ENCODE measurements at places on chromosomes 2 and 18. TPM values are rescaled to one million over a fixed set of nuclear protein-coding genes. Genes with fewer than 3 reads are reported as not detected.

GALR1 gene
- total RNA-seq, result not detected

GKN1 gene
- total RNA-seq, result not detected

DNA sequence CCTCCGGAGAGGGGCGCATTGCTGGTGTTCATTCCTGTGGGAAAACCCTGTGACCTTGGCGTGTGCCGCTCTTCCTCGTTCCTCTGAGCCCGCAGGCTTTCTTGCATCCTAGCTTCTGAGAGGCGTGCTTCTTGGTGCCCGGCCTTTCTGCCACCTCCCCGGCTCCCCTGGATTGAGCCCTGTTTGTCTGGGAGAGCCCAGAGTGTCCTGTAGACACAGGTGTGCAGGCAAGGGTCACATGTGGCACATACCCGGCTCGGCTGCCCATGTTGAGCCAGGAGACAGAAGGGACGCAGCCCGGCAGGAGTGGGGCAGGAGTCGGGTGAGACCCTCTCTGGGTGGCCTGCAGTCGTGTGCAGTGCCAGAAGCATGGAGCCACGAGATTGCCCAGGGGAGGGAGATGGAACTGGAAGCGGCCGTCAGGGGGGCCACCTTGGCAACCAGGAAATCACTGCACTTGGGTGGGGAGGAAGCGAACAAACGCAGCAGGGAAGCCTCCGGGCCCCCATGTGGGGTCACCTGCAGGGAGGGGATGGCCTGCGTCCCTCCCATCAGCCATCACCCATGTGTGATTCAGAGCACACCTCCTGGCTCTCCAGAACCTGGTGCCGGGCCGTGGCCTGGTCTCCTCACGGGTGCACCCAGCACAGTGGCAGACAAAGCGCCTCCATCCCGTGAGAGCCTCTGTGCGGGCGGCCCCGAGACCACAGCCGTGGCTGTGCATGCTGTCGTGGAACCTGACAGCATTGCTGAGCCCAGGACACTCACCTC lies 92.9 kb downstream of the SH3BP4 start:
- peaks cover 26% of the 10 kb centered on the region for H3K4me1 ChIP-seq
- no peak overlapping the region for H3K27ac ChIP-seq
- no peak overlapping the region for H3K4me3 ChIP-seq
- peaks cover 87% of the 10 kb centered on the region for H3K36me3 ChIP-seq

- H3K27ac ChIP-seq, result no peak overlapping the region
- H3K36me3 ChIP-seq, result no peaks in the 10 kb centered on the region
- no peak overlapping the region for H3K4me3 ChIP-seq
- H3K27me3 ChIP-seq, result no peaks in the 10 kb centered on the region
- DNase-seq, result no peak
These were observed 90.5 kb downstream of the MSH2 start for GRCh38 chr2:47493317-47494035.

- H3K4me1 ChIP-seq, result peaks cover 5% of the 10 kb centered on the region
- DNase-seq, result no peak
- H3K27me3 ChIP-seq, result no peaks in the 10 kb centered on the region
- no peak overlapping the region for H3K27ac ChIP-seq
These were observed 24.1 kb downstream of the TRABD2A start for GRCh38 chr2:84856787-84857186.

- H3K27me3 ChIP-seq, result no peaks in the 10 kb centered on the region
- no peaks in the 10 kb centered on the region for H3K4me1 ChIP-seq
- H3K4me3 ChIP-seq, result no peak overlapping the region
- H3K36me3 ChIP-seq, result no peaks in the 10 kb centered on the region
- H3K27ac ChIP-seq, result no peak overlapping the region
These were observed 444.8 kb upstream of the NRP2 start for GRCh38 chr2:205237524-205237923.
